ENCODE measurements at places on chromosomes 3 and 15.

GRCh38 chr3:194817592-194817930 lies 131.9 kb downstream of the FAM43A start:
- no peak for DNase-seq

DNA sequence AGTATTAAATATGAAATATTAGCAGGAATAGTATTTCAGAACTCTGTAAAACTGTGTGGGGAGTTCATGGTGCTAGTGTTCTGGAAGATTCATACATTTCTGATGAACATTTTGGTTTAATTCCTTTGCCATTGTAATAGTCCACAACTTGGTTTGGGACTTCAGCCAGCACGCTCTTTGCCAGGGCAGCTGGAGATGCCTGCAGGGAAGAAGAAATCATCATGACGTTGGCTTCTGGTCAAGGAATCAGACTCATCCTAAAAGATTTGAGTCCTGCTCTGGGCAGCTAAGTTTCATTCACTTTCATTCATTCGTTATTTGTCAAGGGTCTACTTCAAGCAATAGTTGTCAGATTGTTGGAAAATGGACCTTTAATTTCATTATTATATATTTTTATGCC lies 32.4 kb upstream of the MRPL3 start:
- no peak for DNase-seq

- DNase-seq, result no peak
These were observed 26.8 kb downstream of the RBP2 start for GRCh38 chr3:139449566-139449965.

DNA sequence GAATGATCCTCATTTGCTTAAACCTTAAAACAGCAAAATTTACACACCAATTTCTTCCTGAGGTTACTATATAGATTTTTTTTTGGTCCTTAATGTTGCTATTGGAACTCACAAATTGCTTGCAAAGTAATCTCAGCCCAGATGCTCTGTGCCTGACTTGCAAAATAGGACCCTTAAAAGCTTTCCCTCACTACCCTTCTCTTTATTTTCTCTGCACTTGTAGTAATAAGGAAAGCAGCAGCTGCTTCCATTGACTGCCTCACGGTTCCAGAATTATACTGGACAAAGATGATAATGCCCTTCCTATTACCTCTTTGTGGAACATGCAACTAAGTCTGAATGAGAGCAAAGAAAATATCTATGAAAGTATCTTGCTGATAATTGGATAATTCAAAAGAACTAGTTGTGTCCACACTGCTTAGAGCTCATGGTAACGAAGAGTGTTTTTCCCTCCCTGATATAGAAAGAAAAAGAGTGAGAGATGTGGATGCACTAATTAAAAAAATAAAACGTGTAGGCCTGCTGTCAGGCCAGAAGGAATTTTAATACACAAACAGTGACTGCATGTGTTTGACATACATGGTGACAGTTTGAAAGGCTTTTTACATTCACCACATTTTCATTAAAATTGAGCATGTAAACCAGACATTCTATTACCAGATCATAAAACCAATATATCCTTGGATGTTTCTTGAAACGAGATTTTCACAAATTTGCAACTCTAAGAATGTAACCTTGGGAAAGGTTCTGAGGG lies 783.1 kb downstream of the GBE1 start:
- no peak for DNase-seq

DNA sequence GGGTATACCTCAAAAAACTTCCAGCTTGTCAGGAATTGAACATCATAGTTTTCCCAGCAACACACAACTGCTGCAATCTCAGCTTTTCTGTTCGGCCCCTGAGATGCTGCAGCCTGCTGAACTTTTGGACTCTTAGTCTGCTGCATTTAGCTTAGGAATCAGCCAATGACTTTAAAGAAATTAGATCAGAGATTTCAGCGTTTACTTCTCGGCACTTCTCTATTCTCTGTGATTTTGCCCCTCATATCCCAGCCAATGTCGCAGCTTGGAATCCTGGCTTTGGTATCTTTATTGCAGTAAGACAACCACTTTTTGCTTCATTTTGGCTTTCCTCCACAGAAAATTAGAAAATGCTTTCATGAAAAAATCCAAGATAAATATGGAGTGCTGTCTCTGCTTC lies 86.3 kb upstream of the MCTP2 start:
- no peak for DNase-seq

DNA sequence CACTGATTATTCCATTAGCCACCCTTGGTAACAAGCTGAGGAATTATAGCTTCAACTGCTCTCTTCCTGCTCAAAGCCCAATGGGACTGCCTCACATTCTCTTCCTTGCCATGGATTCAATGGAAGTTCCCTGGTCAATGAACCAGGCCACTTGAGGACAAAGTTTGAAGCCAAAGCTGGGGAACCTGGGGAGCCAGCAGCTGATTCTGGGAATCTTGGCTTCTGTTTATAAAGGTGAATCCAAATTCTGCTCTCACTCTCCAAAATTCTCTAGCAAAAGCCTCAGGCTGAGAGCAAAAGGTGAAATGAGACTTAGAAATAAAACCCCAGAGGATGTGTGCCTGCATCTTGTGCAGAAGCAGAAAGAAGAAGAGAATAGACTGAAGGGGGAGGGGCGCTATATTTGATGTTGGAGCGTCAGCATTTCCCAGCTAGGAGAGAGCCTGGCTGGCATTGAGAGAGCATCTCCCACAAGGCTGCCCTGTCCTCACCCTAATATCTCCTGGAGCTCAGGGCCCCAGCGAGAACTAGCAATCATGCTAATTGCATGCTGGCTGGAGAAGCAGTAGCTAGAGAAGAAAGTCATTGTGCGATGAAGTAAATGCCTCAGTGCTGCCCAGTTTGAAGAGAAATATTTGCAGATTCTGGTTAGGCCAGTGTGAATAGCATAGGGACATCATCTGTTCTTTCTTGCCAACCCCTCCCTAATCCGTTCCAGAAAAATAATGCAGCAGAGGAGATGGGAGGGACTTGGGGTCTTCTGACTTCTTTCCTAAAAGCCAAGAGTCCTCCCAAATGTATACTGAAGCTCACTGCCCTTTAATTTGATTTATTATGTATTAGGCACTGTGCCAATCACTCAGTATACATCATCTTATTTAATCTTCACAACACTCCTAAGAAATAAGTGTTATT lies 34.9 kb upstream of the GAP43 start:
- no peak for DNase-seq

DNA sequence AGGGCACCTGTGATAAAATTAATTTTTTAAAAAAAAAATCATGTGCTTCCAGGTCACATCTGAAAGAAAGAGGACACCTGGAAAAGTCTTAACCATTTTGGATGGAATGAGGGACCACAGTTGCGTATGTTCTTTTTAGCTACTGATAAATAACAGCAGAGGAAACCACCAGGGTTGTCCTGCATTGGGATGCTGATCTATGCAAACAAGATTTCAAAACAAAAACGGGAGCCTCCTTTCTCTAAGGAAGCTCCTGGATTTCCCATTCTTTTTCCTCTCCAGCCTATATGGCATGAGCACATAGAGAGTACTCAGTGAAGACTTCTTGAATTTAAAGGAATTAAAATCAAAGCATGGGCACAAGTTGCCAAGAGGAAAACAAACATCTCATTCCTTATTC lies 145.6 kb upstream of the THBS1 start:
- DNase-seq, result no peak

DNA sequence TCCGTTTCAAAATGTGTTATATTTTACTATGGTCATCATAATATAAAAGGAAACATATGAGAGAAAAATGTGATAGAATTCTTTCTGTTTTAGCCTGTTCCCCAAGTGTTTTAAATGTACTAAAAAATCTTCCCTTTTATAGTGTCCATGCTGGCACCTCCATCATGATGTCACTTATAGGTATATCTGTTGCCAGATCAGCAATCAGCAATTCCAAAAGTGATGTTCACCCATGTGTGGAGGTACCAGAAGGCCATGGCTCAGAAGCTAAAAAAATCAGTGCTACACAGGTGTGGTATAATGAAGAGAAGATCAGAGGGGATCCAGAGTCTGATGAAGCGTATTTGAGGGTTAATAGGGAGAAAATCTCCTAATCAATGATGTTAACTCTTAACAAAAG lies 1.1 kb upstream of the GPR15 start:
- DNase-seq, result no peak

DNA sequence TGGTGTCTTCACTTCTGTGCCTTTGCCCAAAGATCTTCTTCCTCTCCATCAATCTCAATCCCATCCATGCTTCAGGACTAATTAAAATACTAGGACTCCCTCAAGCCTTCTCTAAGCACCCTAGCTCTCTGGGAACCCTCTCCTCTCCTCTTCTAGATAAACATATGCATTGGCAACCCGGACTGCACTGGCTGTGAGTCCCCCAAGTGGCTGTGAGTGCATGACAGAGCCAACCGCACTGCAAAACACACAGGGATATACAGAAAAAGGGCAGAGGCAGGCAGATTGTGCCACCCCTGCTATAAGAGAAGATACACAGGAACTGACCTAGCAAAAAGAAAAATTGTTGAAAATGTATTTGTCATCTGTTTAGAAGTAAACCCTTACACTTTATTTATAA lies 457.1 kb downstream of the MFSD1 start:
- DNase-seq, result no peak

GRCh38 chr15:78638658-78639314 lies 2.2 kb downstream of the CHRNB4 start:
- DNase-seq, result no peak

DNA sequence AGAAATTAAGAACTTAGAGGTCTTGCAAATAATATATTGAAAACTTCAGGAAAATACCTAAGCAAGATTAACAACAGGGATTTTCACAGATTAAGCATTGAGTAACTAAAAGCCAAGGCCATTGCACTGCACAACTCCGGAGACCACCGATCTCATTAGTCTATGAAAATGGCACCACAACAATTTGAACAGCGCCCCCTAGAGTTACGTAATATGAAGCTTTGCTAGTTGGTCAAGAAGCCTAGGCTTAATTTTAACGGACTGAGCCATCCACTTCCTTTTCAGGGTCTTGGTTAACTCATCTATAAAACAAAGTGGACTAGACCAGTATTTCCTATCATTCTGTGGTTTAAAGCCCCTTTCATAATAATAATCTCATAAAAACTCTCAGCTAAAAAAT lies 24.8 kb downstream of the TMEM212 start:
- no peak for DNase-seq

GRCh38 chr3:35322070-35322469 lies 317.3 kb upstream of the ARPP21 start:
- DNase-seq, result no peak

DNA sequence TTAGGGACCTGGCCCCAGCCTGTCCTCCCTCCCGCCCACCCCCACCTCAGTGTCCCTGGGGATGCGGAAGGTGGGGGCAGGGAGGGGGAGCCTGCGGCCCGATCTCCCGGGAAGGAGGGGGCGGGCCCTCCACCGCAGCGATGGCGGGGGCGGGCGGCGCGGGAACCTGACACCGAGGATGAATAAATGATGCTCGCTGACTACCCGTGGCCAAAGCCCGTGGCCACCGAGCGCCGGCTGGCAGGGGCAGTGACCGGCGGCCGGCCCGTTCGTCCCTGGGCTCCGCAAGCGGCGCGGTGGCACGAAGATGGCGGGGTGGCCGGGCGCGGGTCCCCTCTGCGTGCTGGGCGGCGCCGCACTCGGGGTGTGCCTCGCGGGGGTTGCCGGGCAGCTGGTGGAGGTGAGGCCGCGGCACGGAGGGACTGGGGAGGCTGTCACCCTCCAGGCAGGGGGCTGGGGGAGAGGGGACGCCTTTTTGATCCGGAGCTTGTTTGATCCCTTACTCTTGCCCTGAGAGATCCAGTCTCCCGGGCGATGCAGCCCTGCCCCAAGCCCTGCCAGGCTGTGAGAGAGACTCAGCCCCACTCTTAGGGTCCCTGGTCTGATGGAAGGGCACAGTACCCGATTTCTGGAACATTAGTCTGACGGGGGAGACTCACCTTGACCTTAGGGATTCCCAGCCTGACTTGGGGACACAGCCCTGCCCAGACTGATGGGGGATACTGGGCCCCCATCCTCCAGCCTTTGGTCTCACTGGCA lies at the start of gene TMIE:
Gene TMIE, plus strand, starts transcription at position 212 of the 759 bp plus-strand sequence. Its CDS starts 96 bp downstream, at position 308.
- DNase-seq, result no peak

- no peak for DNase-seq
These were observed 89.7 kb upstream of the CCNL1 start for GRCh38 chr3:157249606-157250005.

- DNase-seq, result no peak
These were observed 439 bp downstream of the DZIP3 start for GRCh38 chr3:108589998-108590323.

DNA sequence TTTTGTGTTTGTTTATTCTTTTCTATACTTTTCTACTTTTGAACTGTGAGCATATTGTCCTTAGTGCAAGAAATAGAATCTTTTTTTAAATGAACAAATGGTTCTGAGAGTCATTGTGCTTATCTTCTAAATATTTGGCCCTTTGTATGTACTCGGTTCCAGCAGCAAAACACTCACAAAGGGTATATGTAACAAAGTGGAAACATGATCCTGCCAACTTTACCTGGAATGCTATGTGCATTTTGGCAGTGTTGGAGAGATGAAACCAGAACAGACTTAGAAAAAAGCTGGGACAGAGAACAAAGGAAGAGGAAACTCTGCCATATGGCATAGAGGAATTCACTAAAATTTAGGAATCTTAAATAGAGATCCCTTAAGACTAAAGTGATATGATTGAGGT lies 150.1 kb downstream of the FGF12 start:
- no peak for DNase-seq

GRCh38 chr3:184491867-184492615 lies 69.5 kb upstream of the EPHB3 start:
- no peak for DNase-seq

GRCh38 chr3:129702934-129703712 lies 96.6 kb upstream of the PLXND1 start:
- no peak for DNase-seq

- DNase-seq, result no peak
These were observed 85.6 kb upstream of the DNAJC19 start for GRCh38 chr3:181075098-181075497.

GRCh38 chr15:95262866-95263564 lies 1031.7 kb downstream of the MCTP2 start:
- DNase-seq, result no peak

GRCh38 chr3:119329551-119329950 lies 35.4 kb downstream of the ARHGAP31 start:
- DNase-seq, result no peak

GRCh38 chr3:109116031-109116430 lies 1.9 kb downstream of the MORC1 start:
- DNase-seq, result no peak

DNA sequence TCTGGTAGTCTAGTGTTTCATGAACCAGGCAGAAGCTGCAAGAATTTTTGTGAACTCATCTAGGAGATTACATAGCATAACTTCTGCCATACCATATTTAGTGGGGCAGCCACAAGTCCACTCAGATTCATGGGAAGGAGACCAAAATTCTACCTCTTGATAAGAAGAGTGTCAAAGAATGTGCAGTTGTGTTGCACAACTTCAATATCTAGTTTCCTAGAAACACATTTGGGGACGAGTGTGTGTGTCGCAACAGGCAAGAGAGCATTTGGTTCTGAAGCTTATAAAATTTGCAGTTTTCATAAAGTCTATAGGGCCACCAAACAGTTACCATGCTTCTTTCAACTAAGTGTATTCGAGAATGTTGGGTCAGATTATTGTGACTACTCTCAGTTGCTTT lies 115.3 kb downstream of the KCNH8 start:
- no peak for DNase-seq

GRCh38 chr3:55564726-55565125 lies 77.6 kb upstream of the WNT5A start:
- DNase-seq, result no peak

All from NCI-H510A (cell line).